ENCODE measurements at places on chromosomes 3 and 15. TPM values are rescaled to one million over a fixed set of nuclear protein-coding genes. Genes with fewer than 3 reads are reported as not detected.

The SLC22A13 gene
- 0.33 TPM for total RNA-seq

GRCh38 chr3:152709659-152710058 is 125.3 kb upstream of the P2RY1 start:
- no peak for DNase-seq

The WDR93 gene
- 0.17 TPM for total RNA-seq

DNA sequence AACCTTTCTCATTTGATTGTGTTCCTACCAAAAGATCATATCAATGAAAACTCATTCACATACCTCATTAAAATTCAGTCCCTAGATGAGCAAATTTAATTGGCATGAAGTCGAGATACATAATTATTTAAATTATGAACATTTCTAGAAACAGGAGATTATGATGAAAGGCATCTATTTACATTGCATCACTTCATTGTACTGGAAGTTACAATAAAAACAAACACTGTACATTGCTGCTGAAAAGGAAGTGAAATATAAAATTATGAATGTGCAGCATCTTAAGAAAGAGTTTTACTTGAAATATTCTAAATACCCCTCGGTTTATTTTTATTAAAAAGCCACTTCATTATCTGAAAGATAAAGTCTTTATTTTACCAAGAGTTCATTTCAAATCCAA is 163.4 kb upstream of the ZNF385D start:
- peak; percentile 44 for DNase-seq

GRCh38 chr15:71707230-71708050 is 102.9 kb upstream of the NR2E3 start:
- DNase-seq: peak; percentile 79
